Activated CD4-positive, alpha-beta memory T cell treated with anti-CD3 and anti-CD28 coated beads for 36 hours (primary cell): ENCODE measurements at places on chromosomes 1 and 21.
A peak's percentile ranks its signal among the peaks of the same experiment; 100 is the strongest.

DNA sequence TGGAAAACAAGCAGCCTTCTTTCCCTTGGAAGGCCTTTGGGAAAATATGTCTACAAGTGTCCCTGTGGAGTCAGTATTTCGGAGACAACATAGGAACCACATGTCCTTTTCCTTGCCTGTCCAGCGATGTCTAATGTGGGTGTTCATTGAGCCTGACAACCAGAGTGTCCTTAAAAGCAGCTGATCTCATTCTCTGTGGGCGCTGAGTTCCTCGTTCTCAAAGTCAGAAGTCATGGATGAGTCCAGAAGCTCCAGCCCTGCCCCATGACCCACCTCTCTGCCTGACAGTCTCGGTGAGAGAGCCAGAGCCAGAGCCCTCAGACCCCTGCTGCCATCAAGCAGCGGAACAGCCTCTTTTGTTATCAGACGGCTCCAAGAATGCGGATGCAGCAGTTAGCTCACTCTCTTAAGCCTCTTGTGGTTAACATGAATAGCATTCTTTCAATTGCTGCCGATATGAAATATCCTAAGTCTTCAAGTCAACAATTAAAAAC lies 329.2 kb downstream of the TGFB2 start:
- no peak for DNase-seq

GRCh38 chr1:174874331-174875053 lies 125.3 kb upstream of the CACYBP start:
- DNase-seq = peak; percentile 15

DNA sequence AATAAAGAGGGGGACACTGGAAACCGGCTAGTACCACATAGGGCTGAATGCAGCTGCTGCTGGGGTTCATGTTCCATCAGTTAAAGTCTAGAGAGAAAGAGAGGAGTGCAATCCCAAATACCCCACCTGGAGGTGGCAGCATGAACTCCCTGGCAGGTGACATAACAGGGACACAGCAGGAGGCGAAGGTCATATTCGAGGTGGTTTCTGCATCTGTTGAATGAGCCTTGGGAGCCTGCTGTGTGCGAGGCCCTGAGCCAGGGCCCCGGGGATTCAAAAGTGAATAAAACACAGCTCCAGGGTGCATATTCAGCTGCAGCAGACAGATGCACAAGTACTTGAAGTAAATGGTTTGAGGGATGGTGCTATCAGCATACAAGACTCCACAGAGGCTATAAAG lies 456.8 kb downstream of the SETD4 start:
- no peak for DNase-seq

DNA sequence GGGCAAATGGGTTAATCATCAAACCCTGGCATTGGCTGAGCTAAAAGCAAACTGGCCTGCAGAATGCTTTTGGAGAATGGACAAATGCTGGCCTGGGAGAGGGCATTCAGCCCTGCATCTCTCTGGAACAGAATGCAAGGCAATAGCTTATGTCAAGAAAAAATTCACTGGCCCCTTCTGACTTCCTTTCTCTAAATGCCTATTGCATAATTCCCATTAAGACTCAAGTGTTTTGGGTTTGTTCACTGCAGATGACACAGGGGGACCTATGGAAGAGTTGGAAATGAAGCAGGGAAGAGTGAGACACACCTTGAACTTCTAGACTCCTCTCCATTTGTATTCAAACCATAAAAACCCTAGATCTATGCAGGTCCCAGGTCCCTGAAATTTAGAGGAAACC lies 15.9 kb downstream of the PEA15 start:
- no peak for DNase-seq

DNA sequence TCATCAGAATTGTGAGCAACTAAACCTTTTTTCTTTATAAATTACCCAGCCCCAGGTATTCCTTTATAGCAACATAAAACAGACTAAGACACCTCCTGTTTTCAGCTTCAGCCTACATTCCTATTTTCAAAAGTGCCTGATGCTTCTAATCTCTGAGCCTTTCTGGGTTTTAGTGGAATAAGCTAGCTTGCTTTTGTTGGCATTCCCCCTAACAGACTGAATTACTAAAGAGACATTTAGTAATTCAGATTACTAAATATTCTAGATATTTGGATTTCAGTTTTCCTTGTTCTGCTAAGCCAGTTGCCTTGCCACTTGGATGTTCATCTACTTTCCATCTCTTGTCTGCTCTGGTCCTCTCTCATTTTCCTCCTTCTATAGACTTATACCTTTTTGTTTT lies 10.5 kb upstream of the GNG12 start:
- DNase-seq = no peak

GRCh38 chr21:21973806-21974205 lies 975.6 kb downstream of the NCAM2 start:
- DNase-seq = no peak

GRCh38 chr1:201310986-201311355 lies 27.7 kb downstream of the PKP1 start:
- no peak for DNase-seq

GRCh38 chr1:115765091-115765490 lies 3.4 kb downstream of the CASQ2 start:
- no peak for DNase-seq

- DNase-seq = no peak
These were observed 528.5 kb downstream of the ADGRL2 start for GRCh38 chr1:82329226-82329625.

DNA sequence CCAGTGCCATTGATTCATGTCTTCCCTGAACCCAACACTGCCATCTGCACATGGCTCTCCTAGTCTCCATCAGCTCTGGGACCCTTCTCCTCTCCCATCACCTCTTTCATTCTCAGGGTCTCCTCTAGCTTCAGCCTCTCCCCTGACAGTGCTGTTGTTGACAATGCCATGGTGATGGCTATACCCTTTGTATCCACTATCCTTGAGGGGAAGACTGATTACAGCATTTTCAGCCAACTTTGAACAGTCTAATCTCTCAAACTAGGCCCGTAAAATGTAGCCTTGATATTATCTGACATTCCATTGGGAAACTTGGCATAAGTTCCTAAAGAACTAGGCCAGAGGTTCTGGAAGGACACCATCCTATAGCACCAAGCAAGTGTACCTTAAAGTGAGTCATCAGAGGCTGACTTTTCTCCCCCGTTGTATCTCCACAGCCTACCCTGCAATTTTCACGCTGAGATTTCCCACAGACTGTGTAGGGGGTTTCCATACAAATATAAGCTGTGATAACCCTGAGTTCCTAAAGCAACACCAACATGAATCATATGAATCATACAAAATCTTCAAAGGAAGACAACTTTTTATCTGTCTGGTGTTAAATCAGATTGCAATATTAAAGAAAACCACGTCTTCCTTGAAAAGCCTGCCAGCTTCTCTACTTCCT lies 5.8 kb downstream of the HAO2 start:
- DNase-seq = no peak

- DNase-seq = no peak
These were observed 13.0 kb upstream of the SLC19A1 start for GRCh38 chr21:45555251-45555556.

DNA sequence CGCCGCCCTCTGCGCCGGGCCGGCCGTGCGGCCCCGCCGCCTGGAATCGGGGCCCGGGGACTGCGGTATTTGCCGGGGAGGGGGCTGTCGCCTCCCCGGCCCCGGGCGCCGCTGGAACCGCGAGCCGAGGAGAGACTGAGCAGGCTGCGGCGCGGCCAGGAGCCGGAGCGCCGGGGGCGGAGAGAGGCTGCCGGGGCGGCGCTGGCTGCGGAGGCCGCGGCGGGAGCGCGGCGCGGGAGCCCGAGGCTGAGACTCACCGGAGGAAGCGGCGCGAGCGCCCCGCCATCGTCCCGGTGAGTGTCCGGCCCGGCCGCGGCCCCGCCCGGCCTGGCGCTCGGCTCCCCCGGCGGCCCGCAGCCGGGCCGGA lies 746 bp downstream of the DYRK1A start:
- DNase-seq = peak; percentile 33

DNA sequence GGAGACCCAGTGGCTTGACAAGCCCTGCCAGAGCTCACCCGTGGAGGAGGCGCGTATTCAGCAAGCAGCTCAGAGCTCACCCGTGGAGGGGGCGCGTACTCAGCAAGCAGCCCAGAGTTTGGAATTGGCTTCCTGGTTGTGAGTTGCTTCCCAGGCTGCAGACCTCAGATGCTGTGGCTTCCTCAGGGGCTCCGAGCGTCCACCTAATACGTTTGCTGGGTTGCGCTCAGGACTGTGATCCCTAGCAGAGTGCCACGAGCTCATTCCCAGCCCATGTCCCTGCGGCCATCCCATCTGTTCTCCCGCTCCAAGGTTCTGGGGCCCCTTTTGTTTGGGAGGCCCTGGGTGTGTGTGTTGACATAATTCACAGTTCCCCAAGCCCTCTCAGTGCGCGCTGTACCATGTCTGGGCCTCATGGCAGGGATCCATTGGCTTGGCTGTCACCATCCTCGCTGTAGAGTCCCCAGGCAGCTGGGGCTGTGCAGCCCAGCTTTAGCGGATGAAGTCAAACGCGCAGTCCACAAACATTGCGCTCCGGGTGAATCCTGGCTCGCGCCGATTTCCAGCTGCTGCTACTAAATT lies 3.6 kb downstream of the AJAP1 start:
- no peak for DNase-seq

- DNase-seq = no peak
These were observed 102.5 kb upstream of the PTGFR start for GRCh38 chr1:78388275-78388674.

DNA sequence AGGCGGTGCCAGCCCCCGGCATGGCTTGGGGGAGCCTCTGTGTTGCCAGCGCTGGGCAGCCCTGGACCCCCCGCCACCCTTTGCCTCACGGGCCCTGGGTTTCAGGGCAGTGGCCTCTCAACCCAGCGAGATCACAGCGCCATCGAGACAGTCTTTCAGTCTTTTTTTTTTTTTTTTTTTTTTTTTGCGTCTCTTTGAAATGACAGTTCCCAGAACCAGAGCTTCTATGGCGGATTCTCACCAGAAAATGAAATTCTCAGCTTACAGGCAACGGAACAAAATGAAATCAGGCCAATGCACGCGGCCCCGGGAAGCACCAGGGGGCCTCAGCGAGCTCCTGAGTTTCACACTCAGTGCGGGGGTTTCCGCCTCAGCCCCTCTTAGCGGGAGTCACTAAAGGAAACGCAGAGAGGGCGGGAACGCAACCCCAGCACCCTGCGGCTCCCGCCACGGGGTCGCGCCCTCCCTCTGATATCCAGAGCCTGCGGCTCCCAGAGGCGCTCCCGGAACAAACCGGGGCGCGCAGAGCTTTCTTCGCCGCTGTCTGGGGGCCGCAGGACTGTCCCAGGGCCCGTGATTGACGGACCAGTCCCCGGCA lies 8.0 kb upstream of the COL6A1 start:
- peak; percentile 87 for DNase-seq

- no peak for DNase-seq
These were observed 149.9 kb downstream of the OLFM3 start for GRCh38 chr1:101846820-101847219.

DNA sequence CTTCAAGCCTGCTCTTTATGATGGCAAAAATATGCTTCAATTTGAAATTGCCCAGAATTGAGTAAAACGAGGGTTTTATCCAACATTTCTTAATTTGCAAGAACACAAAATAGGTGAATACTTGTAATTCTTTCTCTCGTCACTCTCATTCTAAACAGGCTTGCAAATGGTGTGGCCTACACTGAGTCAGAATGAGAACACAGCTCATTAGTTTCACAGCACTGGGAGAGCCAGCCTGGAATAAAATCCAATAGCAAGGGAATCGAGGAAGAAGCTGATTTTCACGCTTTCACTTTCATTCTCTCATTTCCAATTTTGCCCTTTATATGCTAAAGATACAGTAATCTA lies 537.5 kb downstream of the LTN1 start:
- no peak for DNase-seq
